T follicular helper cell (primary cell): ENCODE measurements at places on chromosomes 11 and 22.

DNA sequence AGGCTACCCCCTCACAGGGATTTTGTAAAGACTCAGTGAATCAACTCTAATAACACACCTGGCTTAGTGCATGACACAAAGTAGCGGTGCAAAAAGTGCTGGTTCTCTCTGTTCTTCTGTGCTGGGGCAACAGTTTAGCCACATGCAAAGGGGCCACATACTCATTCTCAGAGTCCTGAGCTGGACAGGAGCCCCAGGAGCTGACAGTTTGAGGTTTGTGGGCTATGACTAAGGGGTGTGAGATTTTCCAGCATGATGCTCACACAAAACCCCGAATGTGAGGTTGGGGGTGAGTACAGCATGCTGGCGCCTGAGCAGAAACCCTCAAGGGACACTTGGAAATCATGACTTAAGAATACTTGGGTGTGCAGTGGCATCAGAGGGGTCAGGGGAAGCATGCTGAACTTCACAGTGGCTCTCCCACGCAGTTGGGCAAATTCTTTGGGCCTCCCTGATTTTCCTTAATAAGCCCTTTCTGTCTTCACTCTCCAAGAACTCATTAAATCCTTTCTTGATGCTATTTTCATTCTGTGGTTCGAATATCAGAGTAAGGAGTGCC lies 31.0 kb downstream of the TMPRSS5 start:
- no peak for DNase-seq

DNA sequence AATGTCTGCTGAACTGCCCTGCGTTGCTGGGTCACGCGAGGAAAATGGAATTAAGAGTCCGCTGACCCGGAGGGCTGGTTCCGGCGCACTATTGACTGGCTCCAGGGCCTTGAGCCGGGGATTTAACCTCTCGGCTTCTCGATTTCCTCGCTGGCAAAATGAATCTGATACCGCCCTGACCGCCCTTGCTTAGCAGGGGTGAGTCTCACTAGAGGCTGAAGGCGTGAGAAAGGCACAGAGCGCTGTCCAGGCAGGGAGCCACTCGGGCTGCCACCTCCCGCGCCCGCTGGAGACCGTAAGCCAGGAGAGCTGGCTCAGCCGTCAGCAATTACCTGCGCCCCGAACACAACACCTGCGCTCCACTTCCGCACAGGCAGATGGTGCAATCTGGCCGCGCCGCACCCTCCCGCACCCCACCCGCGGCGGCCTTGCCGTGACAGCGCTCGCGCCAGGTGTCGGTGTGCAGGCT lies 65.6 kb downstream of the BUD13 start:
- DNase-seq = no peak

GRCh38 chr11:396948-397548 lies 3.0 kb downstream of the PKP3 start:
- DNase-seq = no peak

- no peak for DNase-seq
Observed at GRCh38 chr11:109421981-109422869, at the start of gene C11orf87. Gene C11orf87, plus strand, starts transcription at chr11:109422190. Its CDS starts 1,444 bp downstream, at chr11:109423634.

DNA sequence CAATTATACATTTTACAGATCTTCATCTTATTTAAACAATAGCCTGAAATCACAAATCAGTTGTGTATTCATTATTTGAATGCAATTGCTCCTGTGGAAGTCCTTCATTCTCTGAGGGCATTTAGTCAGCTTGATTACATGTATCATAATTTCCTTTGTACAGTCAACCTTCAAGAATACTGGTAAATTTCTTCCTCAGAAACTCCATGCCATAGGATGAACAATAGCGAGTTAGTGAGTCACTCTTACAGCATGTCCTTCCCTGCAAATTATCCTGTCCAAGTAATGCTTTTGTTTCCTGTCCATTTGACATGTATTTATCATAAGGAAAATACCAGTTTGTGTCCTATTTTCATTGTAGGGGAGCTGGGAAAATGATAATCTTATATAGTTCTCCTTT lies 3.8 kb downstream of the OR10S1 start:
- DNase-seq = no peak

- DNase-seq = no peak
Observed at GRCh38 chr11:92475819-92476218, 251.2 kb downstream of the FAT3 start.

DNA sequence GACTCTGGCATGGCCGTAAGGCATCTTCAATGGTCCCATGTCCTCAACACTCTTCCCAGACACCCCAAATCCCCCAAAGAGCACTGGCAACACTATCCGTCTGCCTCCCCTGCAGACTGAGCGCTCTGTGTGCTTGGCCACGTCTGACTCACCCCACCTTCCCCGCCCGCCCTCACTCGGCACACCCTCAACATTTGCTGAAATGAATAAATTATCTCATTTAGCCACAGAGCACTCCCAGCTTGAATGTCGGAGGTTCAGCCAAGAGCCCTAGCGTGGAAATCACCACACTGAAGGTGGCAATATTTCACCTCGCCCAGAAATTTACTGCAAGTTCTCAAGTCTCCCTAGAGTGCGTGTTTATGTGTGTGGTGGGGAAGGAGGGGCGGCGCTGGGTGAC lies 46.6 kb upstream of the TCF20 start:
- DNase-seq = no peak

- DNase-seq = no peak
Observed at GRCh38 chr11:117678658-117679406, 118.2 kb downstream of the DSCAML1 start.

DNA sequence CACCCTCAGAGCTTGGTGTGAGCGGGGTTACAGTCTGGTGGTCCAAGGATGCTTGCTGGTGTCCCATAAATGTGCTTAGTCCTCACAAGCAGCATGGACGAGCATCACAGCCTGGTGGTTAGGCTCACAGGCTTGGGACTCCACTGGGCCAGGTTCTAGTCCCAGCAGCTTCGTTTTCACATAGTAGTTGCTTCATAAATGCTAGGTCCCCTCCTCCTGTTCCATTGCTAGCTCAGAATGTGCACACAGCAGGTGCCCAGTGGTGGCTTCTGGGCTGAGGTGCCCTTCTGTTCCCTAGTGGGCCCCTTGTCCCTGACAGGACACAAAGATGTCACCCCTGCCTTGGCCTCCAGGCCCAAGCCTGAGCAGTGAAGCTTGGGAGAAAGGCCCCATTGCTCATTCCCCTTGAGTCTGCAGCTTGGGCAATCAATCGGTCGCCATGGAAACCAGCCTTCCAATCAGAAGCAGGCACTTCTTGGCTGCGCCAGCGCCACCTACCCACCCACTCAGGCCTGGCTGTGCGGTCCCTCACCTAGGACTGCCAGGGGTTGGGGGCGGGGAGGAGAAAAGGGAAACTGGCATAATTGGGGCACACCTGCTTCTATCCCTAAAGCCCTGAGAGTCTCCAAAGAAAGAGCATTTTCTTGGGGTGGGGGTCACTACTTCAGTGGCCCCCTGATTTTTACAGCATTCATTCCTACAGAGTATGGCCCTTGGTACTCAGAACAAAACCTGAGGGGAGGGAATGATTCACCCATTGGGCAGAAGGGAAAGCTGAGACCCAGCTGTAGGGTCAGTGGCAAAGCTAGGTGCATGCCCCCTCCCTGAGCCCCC lies 48.1 kb downstream of the CYTH4 start:
- peak; percentile 24 for DNase-seq

- no peak for DNase-seq
Observed at GRCh38 chr22:35313311-35314121, 13.8 kb downstream of the TOM1 start.

- DNase-seq = no peak
Observed at GRCh38 chr11:64344787-64345186, 4.8 kb downstream of the CCDC88B start.

GRCh38 chr11:35585416-35585815 lies 32.8 kb upstream of the FJX1 start:
- no peak for DNase-seq

GRCh38 chr11:65865550-65866172 lies 5.4 kb downstream of the MUS81 start:
- no peak for DNase-seq

DNA sequence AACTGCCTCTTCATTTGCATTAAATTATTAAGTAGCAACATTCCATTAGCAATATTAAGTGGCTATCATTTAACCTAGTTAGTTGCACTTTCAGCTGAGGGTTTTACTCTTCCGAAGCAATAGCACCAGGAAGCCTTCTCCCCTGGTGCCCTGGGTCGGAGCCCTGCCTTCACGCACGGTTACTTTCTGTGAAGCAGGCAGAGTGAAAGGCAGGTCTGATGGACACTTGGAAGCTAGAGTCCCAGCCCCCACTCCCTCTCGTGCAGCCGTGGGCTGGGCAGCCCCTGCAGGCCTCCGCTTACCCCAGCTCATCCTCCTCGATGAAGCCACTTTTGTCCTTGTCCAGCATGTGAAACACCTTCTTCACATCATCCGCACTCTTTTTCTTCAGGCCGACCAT lies 2.0 kb downstream of the PVALB start:
- DNase-seq = no peak

- DNase-seq = no peak
Observed at GRCh38 chr11:123892031-123892430, 6.6 kb upstream of the TMEM225 start.

GRCh38 chr11:113404859-113405430 lies 17.4 kb downstream of the ANKK1 start:
- DNase-seq = no peak

GRCh38 chr11:102266099-102266498 lies 51.2 kb upstream of the BIRC3 start:
- no peak for DNase-seq

DNA sequence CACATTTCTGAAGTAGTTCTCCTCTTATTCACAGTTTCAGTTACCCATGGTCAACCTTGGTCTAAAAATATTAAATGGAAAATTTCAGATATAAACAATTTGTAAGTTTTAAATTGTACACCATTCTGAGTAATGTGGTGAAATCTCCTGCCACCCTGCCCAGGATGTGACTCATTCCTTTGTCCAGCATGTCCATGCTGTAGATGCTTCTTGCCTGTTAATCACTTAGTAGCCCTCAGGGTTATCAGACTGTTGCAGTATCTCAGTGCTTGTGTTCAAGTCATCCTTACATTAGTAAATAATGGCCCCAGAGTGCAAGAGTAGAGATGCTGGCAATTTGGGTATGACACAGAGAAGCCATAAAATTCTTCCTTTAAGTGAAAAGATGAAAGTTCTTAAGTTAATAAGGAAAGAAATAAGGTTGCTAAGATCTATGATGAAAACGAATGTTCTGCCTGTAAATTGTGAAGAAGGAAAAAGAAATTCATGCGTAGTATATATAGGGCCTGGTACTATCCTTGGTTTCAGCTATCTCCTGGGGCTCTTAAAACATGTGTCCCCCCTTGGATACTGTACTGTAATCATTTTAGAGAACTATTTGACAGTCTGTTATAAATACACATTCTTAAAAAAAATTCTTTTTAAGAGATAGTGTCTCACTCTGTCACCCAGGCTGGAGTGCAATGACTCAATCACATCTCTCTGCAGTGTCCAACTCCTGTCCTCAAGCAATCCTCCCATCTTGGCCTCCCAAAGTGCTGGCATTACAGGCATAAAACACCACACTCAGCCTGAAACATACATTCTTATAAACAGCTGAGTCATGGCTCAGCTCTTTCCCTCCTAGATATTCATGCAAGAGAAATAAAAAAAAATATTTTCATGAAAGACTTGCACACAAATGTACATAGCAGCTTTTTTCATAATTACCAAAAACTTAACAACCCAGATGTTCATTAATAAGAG lies 31.3 kb downstream of the MTNR1B start:
- no peak for DNase-seq

GRCh38 chr11:111974446-111974845 lies 37.3 kb downstream of the DIXDC1 start:
- DNase-seq = no peak

DNA sequence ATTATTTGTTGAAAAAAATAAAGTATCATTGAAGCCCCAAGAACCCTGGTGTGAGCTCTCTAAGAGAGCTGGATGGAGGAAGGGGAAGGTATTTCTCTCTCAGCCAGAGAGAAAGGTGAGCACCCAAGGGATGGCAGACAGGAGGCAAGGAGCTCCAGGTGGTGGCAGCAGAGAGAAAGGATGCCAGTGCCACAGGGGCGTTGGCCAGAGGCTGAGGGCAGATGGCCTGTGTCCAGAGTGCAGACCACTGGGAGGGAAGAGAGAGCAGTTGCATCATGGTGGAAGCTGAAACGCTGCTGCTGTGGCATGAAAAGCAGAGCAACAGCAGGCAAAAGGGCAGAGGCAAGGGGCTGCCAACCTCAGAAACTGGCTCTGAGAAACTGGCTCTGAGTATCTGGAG lies 8.5 kb downstream of the SPON1 start:
- DNase-seq = no peak

GRCh38 chr11:117861151-117862018 lies 15.1 kb downstream of the FXYD6 start:
- no peak for DNase-seq

DNA sequence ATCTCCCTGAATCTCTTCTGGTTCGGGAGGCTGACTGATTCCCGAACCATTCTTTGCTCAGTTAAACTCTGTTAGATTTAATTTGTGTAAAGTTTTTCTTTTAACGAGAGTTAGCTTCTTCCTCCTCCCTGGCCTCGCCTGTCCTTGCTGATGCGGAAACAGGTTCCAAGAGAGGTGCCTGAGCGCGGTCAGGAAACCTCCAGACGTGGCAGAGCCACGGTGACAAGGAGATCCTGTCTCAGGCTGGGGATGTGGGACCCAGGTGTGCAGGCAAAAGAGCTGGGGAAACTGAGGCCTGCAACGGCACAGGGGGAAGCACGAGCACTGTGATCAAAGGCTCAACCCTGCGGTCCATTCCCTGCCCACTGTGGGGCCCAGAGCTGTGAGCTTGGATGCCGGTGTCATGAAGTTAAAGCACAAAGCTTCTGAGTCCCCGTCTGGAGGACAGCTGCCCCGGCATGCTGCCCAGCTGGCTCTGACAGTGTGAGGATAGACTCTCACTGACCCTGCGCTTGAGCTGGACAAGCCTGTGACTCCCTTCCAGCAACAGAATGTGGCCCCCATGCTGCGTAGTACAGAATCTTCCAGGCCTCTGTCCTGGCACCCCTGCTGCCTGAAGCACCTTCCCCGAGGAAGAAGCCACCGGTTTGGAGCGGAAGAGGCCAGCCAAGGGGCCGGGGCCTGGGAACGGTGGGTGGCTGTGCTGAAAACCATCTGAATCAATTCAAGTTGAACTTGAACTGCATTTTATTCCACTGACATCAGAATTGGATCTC lies 960.6 kb downstream of the BRD1 start:
- no peak for DNase-seq

- DNase-seq = no peak
Observed at GRCh38 chr11:62712861-62713260, 5.4 kb downstream of the GNG3 start.

GRCh38 chr22:23268139-23268712 lies 87.9 kb downstream of the BCR start:
- DNase-seq = no peak

GRCh38 chr22:17853073-17853472 lies 78.8 kb upstream of the BID start:
- DNase-seq = no peak

DNA sequence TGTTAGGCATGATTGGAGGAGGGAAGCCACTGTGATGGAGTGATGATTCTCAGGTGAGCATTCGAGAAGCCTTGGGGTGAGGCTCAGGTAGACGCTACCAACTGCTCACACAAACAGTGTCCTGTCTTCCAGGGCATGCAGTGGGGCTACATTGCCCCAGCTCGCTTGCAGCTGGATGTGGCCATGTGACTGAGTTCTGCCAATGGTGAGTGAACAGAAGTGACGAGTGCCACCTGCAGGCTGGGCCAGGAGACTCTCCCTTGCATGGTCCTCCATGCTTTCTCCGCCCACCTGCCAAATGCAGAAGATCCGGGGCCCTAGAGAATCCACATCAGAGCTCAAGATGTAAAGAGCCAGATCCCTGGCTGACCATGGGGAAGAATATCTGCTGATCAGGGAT lies 195.9 kb downstream of the BCR start:
- DNase-seq = peak; percentile 7
